ENCODE measurements at places on chromosomes 7 and 10.
A peak's percentile ranks its signal among the peaks of the same experiment; 100 is the strongest.

DNA sequence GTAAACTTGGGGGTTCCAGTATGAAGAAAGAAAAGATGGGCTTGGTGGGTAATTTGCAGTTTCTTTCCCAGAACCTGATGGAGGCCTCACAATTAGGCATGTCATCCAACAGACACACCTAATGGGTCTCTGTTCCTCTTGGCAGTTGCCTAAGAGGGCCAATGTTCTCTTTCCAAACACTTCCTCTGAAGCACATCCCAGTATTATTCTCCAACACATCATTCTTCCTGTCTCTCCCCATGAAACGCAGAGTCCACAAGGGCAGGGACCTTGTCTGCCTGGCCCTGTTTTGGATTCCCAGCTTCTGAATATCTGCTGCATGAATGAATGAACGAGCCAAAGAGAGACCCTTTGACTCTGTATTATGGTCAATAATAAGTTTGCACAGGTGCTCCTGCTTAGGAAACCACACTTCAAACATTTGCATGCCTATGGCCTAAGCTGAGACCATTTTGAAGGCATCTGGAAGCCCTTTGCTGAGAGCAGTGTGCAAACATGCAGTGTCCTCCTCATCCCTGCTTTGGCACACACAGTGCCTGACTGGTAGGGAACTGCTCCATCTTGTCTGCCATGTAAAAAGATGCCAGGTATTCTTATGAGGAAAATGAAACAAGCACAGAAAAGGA is 100.9 kb upstream of the CHST15 start:
- DNase-seq, result no peak

DNA sequence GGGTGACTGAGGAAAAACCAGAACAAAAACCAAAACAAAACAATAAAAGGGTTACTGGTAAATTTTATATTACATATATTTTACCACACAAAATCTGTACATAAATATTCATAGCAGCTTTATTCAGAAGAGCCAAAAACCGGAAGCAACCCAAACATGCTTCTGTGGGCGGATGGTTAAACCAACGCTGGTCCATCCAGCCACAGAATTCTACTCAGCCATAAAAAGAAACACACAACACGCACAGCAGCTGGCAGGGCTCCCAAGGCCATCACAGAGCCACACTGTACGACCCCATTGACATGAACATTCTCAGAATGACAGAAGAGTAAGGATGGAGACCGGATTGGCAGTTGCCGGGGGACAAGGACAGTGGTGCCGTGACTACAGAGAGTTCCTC is 83.6 kb downstream of the PROSER2 start:
- no peak for DNase-seq

DNA sequence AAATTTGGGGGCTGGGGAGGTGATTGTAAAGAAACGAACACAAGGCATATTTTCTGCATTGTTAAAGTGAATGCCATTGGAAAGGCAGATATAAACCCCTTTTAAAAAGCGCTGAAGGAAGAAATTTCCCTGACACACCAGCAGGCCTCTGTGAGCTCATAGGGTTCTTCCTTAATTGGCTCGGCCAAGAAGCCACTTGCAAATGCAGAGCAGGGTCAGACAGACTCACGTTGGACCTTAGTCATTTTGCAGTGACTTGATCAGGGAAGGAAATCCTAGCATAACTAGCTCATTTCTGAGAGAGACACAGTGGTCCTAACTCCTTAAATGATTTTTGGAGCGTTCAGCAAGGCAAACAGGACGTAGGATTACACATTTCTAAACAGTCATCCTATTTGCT is 1461.4 kb downstream of the GATA3 start:
- no peak for DNase-seq

DNA sequence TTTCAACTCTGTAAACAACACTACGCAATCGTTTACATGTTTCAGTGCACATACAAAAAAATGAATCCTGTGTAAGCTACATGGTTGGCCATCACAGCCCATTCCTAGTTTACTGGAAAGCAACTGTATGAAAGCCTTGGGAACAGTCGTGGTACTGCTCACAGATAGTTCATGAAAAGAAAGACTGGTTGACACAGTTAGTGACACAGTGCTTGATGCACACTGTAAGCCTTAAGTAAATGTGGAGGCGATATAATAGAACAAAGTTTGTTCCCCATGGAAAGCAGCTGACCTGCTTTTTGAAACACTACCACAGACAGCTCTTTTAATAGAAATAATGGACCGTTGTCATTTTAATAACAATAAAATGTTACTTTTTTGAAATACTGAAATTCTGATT is 5.1 kb downstream of the CACNA2D1 start:
- no peak for DNase-seq

- peak; percentile 48 for DNase-seq
These were observed 131.2 kb downstream of the GFRA1 start for GRCh38 chr10:116141855-116142254.

DNA sequence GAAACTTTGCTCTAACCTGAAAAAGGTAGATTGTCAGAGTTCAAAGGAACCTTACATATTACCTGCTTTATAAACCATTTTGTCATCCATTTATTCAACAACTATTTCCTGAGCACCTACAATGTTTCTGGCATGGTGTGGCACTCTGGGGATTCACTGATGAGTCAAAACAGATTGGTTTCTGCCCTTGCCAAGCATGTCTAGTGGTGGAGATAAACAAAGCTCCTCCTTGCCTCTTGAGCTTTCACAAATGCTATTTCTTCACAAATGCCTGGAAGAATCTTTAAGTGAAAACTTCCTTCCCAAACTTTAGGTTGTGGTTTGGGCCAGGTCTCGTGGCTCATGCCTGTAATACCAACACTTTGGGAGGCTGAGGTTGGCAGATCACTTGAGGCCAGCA is 85.1 kb upstream of the RELN start:
- no peak for DNase-seq

GRCh38 chr10:27147701-27148100 is 6.5 kb downstream of the YME1L1 start:
- no peak for DNase-seq

DNA sequence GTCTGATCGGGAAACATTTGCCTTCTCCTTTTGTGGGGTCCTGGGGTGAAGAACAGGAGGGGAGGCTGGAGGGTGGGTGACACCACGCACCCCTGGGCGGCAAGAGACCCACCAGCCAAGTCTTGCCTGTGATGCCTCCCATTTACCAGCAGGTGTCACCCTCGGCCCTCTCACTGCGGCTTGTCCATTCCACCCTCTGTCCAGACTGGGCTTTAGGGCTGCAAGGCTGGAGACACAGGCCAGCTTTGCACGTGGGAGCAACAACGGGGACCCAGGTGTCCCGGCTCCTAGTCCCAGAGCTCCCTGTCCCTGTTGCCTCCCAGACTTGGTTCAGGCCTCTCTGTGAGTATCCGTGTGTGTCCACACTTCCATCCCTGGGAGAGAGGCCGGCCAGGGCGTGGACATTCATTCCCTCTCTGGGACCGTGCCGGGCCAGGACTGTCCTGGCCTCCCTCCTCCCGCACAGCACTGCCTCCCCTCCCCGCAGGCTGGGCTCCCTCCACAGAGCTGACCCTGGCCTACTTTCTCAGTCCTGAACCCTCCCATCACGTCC is 36.2 kb upstream of the GTF2IRD1 start:
- peak; percentile 42 for DNase-seq

DNA sequence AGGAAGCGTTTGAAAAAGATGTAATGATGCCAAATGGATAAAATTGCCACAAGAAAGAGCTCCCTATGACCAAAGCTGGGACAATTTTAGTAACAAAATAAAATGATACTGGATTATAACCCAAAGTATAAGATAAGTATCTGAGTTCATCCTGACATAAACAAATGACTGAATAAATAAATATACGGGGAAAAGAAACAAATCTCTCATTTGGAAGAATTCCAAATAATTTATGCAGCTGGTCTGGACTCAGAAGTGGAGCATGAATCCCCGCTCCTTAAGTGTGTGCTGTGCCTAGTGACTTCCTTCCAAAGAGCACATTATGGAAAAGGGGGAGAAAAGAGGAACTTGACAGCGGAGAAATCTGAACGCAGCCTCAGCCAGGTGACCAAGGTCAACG is 186.2 kb downstream of the RAMP3 start:
- DNase-seq, result no peak

DNA sequence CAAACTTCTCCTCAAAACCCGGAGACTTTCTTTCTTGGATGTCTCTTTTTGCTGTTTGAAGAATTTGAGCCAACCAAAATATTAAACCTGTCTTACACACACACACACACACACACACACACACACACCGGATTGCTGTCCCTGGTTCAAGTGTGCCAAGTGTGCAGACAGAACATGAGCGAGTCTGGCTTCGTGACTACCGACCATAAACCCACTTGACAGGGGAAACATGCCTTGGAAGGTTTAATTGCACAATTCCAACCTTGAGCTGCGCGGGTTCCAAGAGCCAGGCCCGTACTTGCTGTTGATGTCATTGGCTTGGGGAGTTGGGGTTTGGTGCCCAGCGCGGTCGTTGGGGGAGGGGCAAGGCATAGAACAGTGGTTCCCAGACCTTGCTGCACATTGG is 1.7 kb downstream of the EGFR start:
- DNase-seq, result no peak

- DNase-seq, result no peak
These were observed 77.1 kb upstream of the UNC5B start for GRCh38 chr10:71135236-71135635.

GRCh38 chr7:4461531-4461930 is 220.6 kb upstream of the FOXK1 start:
- DNase-seq, result no peak

GRCh38 chr10:101183458-101184183 is 45.6 kb downstream of the LBX1 start:
- DNase-seq, result no peak

DNA sequence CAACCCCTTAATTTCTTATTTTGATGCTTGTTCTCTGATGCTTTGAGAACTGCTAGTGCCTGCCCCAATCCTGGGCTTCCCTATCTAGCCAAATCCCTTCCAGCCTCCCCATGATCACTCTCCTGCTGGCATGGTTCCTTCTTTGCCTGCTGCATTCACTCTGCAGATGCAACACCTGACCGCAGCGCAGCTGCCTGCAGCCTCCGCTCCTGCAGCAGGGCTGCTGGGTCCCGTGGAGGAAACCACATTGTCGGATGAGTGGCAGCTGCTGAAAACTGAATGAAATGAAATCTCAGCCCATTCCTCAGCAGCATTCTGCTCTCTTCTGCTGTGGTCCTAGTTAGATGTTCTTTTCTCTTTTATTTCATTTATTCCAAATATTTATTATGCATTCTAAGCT is 320.3 kb downstream of the CCDC3 start:
- DNase-seq, result no peak

- no peak for DNase-seq
These were observed 272.2 kb upstream of the NEBL start for GRCh38 chr10:21169271-21169670.

GRCh38 chr7:92460510-92460909 is 13.2 kb downstream of the GATAD1 start:
- DNase-seq, result no peak

DNA sequence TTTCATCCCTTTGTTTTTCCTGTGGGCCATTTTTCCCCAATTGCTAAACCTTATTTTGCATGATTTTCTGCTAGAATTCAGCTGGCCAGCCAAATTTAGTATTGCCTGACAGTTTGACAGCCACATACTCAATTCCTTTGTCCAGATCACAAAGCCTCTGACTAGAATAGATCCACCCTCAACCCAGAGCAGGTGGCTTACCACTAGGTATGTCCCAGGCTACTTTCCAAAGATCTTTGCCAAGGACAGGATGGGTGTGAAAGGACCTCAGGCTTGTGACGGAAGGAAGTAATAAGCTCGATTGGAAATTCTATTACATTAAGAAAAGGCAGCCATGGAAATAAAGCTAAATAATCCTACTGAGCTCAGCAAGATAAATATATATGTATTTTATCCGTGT is 50.6 kb upstream of the AGK start:
- no peak for DNase-seq

DNA sequence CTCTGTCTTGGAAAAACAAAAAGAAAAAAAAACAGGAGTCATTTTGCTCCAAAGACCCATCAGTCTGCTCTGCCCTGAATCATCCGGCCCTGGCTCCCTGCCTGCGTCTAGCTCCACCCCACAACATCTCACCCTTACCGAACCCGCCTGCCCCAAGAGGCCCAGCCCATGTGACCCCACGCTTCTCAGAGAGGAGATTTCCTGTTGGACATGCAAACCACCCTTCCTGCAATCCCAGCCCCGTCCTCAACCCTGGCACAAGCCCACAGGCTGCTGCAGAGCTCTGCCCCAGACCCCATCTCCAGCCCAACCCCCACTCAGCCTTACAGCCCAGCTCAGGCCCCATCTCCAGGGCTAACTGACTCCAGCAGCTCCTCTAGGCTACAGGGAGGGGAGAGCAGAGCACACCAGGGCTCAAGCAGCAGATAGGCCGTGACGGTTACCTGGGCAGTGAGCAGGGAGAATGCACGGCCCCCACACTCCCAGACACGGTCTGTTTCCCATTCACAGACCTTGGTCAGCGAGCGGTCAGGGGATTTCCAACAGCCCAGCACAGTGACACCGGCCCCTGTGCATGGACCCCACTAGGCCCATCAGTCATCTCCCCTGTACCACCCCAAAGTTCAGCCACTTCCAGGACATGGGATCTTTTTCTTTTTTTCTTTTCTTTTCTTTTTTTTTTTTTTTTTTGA is 69.9 kb upstream of the GTF2I start:
- no peak for DNase-seq

GRCh38 chr7:36473454-36474282 is 84.0 kb downstream of the ANLN start:
- peak; percentile 37 for DNase-seq

DNA sequence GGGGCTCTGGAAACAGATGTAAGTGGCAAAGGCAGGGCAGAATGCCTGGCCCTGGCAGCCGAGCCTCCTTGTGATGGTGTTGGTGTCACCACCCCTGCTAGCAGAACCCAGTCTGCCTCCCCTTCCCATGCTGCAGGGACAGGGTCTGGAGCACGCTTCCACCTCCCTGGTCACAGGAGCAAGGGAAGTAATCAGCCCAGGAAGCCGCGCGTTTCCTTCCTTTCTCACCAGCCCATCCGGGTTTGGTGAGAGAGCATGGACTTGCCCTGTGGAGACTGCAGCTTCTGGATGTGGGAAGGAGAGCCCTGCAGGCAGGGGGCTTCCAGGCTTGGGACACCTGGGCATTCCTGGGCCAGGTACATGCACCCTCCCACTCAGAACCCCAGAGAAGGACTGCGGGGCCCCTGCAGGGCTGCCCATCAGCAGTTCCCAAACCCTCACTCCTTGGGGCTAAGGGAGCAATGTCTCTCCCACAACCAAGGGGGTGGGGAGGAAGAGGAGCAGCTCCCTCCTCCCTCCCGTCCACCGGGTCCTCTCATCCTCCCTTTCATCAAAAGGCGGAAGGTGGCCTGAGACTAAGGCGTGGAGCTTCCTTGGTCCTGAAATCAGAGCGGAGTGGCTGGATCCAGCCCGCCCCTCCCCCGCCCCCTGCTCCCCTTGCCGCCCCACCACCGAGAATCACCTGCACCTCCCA is 1.8 kb downstream of the MMRN2 start:
- no peak for DNase-seq

GRCh38 chr7:70660154-70660818 is 471.7 kb upstream of the GALNT17 start:
- DNase-seq, result no peak
